ENCODE measurements at places on chromosomes 16 and 17.

DNA sequence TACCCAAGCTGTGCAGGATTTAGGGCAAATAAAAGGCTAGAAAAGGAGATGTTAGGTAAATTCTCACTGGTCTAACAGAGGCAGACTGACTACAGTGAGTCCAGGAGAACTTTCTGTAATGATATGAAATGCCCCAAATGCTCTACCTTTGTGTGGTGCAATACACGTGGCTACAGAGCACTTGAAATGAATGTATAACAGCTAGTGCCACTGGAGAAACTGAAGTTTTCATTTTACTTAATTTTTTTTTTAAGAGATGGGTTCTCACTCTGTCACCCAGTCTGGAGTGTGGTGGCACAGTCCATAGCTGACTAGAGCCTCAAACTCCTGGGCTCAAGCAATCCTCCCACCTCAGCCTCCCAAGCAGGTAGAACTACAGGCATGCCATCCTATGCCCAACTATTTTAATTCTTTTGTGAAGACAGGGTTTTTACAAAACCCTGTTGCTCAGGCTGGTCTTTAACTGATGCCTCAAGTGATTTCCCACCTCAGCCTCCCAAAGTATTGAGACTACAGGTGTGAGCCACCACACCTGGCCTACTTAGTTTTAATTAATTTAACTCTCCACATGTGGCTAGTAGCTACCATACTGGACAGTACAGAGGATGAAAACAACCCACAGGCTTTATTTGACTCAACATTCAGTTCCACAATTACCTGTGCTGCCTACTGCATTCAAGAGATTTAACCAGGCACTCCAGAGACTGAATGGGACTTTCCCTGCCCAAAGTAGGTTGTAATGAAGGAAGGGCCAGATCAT, 84.8 kb upstream of the PLEKHM1 start:
- DNase-seq: no peak

- DNase-seq: no peak
Measured at GRCh38 chr16:2790631-2791030, 3.3 kb upstream of the PRSS33 start.

GRCh38 chr16:22815863-22816262, 1.9 kb downstream of the HS3ST2 start:
- no peak for DNase-seq

- no peak for DNase-seq
Measured at GRCh38 chr16:781346-782010, 6.7 kb downstream of the RPUSD1 start.

GRCh38 chr16:87207509-87207908, 109.7 kb downstream of the C16orf95 start:
- DNase-seq: no peak

- DNase-seq: no peak
Measured at GRCh38 chr16:80085606-80086005, 455.2 kb upstream of the DYNLRB2 start.

- DNase-seq: no peak
Measured at GRCh38 chr16:67526149-67526791, 2.4 kb upstream of the RIPOR1 start.
